ENCODE measurements at places on chromosomes 2 and 18.
A peak's percentile ranks its signal among the peaks of the same experiment; 100 is the strongest.

DNA sequence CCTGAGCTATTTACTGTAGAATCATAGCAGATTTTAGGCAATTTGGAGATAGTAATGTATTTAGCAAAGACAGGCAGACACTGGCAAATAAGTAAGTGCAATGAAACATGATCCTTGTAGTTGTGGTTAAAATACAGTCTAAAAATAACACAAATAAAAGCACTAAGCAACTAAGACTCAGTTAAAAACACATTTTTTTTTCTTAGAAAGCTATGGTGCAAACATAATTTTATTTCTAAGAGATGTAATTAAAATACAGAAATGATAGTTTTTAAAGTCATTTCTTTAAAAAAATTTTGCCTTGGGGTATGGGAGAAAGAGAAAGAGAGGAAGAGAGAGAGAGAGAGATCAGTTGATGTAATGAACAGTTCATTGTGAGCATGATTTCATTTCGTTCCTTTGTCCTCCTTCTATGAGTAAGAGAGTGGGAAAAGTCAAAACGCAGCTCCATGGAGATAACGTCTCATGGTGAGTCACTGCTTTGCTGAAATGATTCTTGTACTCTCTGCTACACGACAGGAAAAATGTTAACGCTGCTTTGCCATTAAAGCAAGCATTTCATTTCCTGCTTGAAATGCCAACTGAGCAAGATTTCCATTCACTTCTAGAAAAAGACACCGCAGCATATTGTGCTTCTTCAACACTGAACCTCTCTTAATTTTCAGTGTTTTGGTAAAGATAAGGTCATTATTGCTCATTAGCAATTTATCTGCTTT is 61.3 kb upstream of the PGAP1 start:
- peaks cover 4% of the 10 kb centered on the region for H3K36me3 ChIP-seq
- no peak for DNase-seq
- peak overlapping the region; percentile 61 for H3K27ac ChIP-seq
- no peaks in the 10 kb centered on the region for H3K27me3 ChIP-seq

- no peak overlapping the region for H3K27ac ChIP-seq
- no peaks in the 10 kb centered on the region for H3K27me3 ChIP-seq
- H3K4me3 ChIP-seq: no peak overlapping the region
- no peaks in the 10 kb centered on the region for H3K36me3 ChIP-seq
- H3K4me1 ChIP-seq: no peaks in the 10 kb centered on the region
Observed at GRCh38 chr2:173109253-173110188, 33.9 kb downstream of the MAP3K20 start.

- H3K4me1 ChIP-seq: no peaks in the 10 kb centered on the region
- no peak overlapping the region for H3K27ac ChIP-seq
- H3K36me3 ChIP-seq: no peaks in the 10 kb centered on the region
- no peak for DNase-seq
- H3K27me3 ChIP-seq: no peaks in the 10 kb centered on the region
- no peak overlapping the region for H3K4me3 ChIP-seq
Observed at GRCh38 chr2:5242751-5243150, 449.4 kb upstream of the SOX11 start.

DNA sequence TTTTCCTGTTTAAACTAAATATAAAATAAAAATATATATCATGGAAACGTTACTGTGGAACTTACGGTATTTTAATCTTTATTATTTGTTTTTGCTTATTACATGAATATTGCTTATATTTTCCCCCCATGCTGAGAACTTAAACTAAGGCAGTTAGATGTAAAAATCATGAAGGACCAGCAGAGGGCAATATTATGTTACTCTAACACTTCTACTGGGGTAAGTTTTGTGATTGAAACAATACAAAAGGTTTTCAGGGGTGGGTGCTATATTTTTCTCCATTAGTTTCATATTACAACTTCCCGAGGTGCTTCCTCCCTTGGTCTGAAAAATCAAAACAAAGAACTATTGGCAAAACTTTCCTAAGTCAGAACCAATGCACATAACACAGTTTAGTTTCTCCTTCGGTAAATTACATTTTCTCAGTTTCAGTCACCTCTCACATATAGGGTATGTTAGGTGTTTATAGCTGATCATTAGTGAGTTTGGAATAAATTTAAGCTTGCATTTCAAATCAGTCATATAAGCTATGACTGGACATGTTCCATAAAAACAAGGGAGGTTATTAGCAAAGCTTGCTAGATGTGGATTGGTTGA is 54.8 kb downstream of the ZNF407 start:
- H3K27me3 ChIP-seq: no peaks in the 10 kb centered on the region
- no peak overlapping the region for H3K4me3 ChIP-seq
- no peak for DNase-seq
- no peaks in the 10 kb centered on the region for H3K36me3 ChIP-seq

DNA sequence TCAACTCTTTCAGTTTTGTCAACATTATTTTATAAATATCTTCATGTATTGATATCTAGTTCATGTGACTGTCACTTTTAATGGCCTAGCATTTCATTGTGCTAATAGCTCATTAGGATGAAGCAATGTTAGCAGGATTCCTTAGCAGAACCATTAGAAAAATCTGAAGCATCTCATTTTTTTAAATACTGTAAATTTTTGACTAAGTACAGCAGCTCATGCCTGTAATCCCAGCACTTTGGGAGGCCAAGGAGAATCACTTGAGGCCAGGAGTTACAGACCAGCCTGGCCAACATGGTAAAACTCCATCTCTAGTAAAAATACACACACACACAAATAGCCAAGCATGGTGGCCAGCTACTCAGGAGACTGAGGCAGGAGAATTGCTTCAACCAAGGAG is 15.6 kb upstream of the ANTXR1 start:
- no peaks in the 10 kb centered on the region for H3K27me3 ChIP-seq
- H3K36me3 ChIP-seq: no peaks in the 10 kb centered on the region
- no peak for DNase-seq
- H3K4me3 ChIP-seq: no peak overlapping the region
- H3K4me1 ChIP-seq: no peaks in the 10 kb centered on the region

DNA sequence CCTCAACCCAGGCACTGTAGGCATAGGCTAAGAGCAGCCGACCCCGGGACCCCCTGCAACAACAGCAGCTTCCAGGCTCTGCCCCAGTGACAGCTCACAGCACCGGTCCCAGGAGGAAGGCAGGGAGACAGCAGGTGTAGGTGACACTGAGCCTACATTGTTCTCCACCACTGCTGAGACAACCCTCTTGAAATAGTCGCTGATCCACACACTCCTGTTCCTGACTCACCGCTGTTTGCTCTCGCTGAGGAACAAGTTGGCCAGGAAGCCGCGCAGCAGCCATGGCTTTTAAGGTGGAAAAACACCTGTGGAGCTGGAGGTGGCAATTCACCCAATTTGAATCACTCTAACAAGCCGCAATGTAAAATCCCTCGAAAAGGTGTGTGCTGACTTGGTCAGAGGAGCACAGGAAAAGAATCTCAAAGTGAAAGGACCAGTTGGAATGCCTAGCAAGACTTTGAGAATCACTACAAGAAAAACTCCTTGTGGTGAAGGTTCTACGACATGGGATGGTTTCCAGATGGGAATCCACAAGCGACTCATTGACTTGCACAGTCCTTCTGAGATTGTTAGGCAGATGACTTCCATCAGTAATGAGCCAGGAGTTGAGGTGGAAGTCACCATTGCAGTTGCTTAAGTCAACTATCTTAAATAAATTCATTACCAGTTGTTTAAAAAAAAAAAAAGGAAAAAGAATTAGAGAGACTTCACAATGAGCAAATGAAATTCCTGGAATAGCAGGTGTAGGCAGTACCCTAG is 167.5 kb downstream of the ARL4C start:
- no peaks in the 10 kb centered on the region for H3K4me1 ChIP-seq
- no peak overlapping the region for H3K4me3 ChIP-seq
- no peak for DNase-seq
- no peak overlapping the region for H3K27ac ChIP-seq
- no peaks in the 10 kb centered on the region for H3K27me3 ChIP-seq
- no peaks in the 10 kb centered on the region for H3K36me3 ChIP-seq

- no peak overlapping the region for H3K4me3 ChIP-seq
- H3K36me3 ChIP-seq: no peaks in the 10 kb centered on the region
- peak; percentile 64 for DNase-seq
- H3K27ac ChIP-seq: no peak overlapping the region
Observed at GRCh38 chr2:130764035-130764820, 8.9 kb downstream of the AMER3 start.

DNA sequence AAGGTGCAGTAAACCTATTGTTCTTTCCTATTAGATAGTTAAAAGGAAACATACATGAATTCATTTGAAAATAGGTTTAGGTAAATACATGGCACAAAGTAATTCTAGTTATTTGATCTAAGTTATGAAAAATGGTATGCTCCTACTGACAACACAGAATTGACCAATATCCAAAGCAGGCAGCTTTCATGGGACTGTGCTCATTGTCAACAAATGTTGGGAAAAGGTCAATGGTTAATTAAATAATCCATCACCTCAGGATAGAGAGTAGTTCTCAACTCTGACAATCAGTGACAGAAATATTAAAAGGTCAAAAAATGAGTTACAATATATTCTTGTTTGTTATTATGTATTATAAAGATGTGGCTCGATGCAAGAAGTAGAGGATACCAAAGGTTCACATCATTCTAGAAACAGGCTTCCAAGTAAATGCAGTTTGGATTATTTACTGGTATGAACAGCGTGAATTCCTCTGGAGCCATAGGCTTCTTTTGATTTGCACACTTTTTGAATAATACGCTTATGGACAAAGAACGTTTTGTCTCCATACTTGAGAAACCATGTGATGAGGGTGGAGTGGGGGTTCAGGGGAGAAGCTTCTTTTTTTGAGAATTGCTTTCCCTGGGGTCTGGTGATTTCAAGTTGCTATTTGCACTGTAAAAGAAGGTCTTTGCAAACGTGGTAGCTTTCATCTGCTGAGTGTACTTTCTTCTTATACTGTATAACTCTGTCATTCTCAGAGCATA is 422.0 kb upstream of the ZEB2 start:
- H3K27ac ChIP-seq: no peak overlapping the region
- no peaks in the 10 kb centered on the region for H3K36me3 ChIP-seq
- H3K4me1 ChIP-seq: no peaks in the 10 kb centered on the region
- no peak overlapping the region for H3K4me3 ChIP-seq
